Fibroblast of gingiva (primary cell): ENCODE measurements at places on chromosomes 4 and X.
A peak's percentile ranks its signal among the peaks of the same experiment; 100 is the strongest.

GRCh38 chr4:163810755-163811154, 316.3 kb downstream of the TMA16 start:
- no peak for DNase-seq

GRCh38 chr4:162838671-162839070, 328.0 kb downstream of the NAF1 start:
- no peak for DNase-seq

GRCh38 chr4:186943411-186943810, 219.8 kb upstream of the FAT1 start:
- no peak for DNase-seq

- no peak for DNase-seq
Observed at GRCh38 chr4:43189741-43190140, 297.2 kb downstream of the GRXCR1 start.

GRCh38 chr4:153668647-153669046, 15.4 kb upstream of the TLR2 start:
- no peak for DNase-seq

DNA sequence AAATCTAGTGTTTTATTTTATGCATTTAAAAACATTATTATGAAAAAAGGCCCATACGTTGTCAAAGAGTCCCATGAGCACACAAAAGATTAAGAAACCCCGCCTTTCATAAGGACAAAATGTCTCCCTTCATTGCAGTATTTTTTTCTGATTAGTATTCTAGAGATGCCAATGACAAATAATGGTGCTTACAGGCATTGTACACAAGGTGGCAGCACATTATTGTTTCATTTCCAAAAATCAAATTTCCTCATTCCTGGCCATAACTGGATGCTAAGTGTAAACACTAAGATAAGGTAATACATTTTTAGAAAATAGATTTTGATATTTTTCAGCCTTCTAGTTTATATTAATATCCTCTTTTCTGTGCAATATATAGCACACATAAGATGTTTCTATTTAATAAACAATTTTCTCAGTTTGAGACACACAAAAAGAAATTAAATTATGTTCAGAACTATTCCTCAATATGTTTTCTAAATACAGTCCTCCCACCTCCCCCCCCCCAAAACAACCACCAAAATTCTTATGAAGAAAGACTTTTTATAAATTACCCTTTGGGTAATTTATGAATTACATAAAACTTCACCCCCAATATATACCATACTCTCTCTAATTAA, 47.7 kb downstream of the TIGD2 start:
- DNase-seq = peak; percentile 44

DNA sequence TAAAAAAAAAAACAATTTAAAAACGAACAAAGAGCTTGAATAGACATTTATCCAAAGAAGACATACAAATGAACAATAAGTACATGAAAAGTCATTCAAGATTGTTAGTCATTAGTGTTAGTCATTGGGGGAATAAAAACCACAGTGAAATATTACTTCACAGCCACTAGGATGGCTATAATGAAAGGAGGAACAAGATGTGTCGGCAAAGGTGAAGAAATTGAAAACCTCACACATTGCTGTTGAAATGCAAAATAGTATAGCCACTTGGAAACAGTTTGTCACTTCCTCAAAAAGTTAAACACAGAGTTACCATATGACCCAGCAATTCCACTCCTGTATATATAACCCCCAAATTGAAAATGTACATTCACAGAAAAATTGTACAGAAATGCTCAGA, 45.2 kb upstream of the SLC39A8 start:
- DNase-seq = no peak

GRCh38 chrX:724256-724655, 93.7 kb downstream of the SHOX start:
- DNase-seq = no peak
